Right kidney (tissue), 9 donors: ENCODE measurements at places on chromosomes 6 and 20.

GRCh38 chr6:152117156-152118133 is 310.0 kb downstream of the ESR1 start:
- DNase-seq = no peak

GRCh38 chr6:493840-494239 is 102.3 kb downstream of the IRF4 start:
- no peak for DNase-seq

- DNase-seq = no peak
Measured at GRCh38 chr6:17707371-17707651, 586 bp upstream of the NUP153 start.

- no peak for DNase-seq
Measured at GRCh38 chr6:12608016-12608860, 108.3 kb upstream of the PHACTR1 start.

GRCh38 chr20:289693-290083 is 862 bp downstream of the C20orf96 start:
- no peak for DNase-seq

- no peak for DNase-seq
Measured at GRCh38 chr20:54148947-54149764, 24.6 kb downstream of the CYP24A1 start.

DNA sequence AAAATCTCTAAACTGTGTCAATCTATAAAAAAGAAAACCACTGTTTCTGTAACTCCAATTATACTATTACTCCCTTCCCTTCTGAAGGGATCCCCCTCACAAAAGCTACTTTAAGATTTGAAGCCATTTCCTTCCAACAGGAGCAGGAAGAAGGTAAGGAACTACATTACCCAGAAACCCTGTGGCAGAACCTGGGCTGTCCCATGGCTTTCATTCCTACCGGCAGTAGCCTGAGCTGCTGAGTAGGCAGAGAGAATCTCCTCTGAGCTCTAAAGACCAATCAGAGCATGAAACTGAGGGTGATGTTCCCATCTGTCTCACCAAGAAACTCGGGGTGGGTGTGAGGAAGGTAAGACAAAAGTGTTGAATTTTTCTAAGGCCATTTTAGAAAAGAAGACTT is 108.0 kb upstream of the LRFN2 start:
- no peak for DNase-seq

GRCh38 chr6:158437571-158437970 is 122.3 kb upstream of the TMEM181 start:
- DNase-seq = no peak

- DNase-seq = peak; percentile 20
Measured at GRCh38 chr6:48765352-48765961, 654.5 kb upstream of the PTCHD4 start.

DNA sequence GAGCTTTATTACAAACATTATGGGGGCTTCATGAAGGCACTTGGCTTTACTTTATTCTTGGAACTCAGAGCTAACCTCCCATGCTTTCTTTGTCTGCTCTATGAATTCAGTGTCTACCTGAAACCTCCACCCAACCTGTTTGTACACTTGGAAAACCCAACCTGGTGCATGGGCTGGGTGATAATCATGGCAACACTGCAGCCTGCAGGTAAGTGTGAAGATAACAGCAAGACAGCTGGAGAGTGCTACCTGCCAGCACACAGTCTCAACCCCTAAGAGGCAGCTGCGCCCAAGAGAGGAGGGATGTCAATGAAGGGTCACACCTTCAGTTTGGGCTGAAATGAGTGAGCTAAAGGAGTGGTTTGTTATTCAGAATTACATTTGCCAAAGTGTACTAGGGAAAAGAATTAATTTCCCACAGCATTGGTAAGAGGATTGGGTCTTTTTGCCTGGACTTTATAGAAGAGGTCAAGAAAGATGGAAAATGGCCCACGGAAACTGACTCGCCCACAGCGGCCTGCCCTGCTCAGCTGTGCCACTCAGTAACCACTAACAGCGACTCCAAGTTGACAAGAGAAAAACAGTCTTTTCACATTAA is 24.4 kb downstream of the FOXQ1 start:
- peak; percentile 27 for DNase-seq

DNA sequence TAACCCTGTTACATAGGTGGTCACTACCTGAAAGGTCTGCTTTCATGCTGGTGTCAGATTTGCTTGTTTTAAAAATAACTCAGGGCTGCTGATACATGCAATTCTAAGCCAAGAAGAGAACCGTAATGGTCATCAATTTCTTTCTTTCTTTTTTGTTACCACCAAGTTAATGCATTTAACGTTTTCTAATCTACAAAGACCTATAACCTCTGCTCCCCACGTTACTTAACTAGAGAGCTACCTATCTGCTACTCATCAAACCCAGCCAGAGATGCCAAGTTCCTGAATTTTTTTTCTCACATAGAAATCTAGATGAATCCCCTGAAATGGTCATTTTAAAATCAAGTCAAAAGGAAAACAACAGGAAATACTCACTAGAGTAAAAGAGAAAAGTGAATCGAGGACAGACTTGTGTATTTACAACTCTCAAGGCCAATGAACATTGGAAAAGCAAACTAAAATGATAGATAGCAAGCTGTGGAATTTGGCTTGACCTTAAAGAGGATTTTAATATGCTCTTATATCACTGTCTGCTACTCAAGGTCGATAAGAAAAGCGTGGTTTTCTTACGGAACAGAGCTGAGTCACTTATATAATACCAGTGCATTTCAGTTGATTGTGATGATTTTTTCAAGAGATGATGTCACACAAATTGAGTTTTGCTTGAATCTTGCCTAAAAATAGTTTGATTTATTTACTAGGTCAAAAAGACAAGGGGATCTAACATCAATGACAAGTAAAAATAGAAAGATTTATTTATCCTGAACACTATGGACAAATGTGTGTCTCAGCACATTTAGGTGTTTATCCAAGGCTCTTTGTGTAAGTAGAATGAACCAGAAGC is 67.9 kb downstream of the SGK1 start:
- no peak for DNase-seq

GRCh38 chr20:6746901-6747609 is 20.4 kb upstream of the BMP2 start:
- no peak for DNase-seq

GRCh38 chr6:144285798-144286502 is 815 bp downstream of the UTRN start:
- DNase-seq = peak; percentile 93

DNA sequence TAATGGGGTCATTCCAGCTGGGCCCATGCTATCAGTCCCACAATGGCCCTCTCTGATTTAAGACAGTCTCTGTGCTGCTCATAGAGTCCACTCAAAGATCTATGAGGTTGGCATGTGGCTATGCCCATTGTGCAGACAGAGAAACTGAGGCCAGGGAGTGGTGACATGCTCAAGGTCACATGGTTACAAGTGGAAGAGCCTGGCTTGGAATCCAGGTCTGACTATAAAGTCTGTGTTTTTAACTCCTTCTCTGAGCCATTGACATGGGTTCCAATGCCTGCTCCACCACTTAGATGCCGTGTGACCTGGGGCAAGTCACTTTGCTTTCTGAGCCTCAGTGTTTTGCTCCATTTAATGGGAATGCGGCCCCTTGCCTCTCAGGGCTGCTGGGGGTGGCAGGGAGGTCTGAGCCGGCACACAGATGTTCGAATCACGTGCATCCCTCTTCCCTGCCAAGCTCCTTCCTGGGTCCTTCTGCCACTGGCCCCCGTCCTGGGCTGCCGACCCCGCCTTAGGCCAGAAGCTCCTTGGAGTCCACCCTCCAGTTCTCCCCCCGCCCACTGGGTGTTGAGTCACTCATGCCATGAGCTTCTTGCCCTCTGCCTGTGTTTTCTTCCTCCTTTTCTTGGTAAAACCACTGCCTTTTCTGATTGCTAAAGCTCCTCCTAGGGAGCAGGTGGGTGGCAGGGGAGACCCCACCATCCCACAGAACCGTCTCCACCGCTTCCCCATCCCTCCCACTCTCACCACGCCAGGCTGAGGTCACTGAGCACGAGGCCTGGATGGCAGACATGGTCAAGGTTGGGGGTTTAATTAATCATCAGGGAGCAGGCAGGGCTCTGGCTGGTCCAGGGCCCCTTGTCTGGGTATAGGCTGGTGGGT is 35.7 kb downstream of the CEBPB start:
- no peak for DNase-seq

DNA sequence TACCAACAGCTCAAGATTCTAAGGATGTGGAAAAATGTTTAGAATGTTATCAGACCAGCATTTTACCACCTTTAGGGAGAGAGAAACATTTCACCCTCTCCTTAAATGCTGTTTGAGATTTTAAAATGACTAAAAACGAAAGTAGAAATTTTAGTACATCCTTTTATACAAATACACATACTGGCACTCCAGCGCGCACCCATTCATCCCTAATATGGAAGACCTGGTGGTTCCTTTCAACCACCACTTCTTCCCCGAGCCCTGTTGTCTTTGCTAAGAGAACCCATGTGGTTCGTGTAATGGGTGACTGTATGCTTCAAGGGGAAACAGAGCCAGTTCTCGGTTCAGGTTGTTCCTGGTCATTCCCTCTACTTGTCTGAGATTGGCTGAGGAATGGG is 21.3 kb downstream of the SPATA2 start:
- DNase-seq = no peak

DNA sequence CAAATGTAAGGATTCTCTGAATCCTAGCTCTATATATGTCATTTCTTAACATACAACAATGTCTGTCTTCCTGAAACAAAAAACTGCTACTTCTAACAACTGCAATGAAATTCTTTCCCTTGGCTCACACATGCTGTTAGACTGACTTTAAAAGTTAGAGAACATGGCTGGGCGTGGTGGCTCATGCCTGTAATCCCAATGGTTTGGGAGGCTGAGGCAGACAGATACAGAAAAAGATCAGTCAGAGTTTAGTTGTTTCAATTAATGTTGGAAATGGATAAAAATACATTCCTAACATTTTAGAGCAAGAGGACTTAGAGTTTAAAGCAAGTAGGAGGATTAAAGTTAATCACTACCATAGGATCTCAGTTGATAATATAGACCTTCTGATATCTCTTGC is 28.7 kb upstream of the KIAA1586 start:
- no peak for DNase-seq

DNA sequence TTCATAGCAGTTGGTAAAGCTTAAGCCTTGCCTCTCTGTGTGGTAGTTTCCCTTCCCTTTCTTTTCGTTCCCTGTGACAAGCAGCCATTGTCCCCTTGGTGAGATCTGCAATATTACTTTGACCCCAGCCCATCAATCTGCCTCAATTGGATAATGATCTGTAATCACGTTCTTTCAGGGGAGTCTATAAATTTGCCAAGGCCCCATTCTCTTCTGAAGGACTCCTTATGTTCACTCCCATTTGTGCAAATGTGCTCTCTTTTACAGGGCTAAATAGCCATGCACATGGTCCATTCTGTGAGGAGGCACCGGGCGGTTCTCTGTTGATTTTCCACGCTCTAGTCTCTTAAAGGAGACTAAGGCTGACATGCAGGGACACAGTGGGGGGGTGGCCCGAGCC is 660.4 kb upstream of the SLC35B3 start:
- DNase-seq = no peak

- no peak for DNase-seq
Measured at GRCh38 chr6:163616452-163616851, 201.9 kb downstream of the QKI start.

DNA sequence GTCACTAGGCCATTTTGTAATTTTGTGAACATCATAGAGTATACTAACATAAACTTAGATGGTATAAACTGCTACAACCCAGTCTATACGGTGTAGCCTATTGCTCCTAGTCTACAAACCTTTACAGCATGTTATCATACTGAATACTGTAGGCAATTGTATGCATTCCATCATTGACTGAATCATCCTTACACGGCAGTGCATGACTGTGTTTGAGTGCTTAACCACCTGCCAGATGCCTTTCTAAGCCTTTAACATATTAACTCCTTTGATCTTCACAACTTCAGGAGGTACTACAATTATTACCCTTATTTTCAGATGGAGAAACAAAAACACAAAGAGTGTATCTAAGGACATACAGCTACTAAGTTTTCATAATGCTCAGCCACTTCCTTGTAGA is 14.0 kb downstream of the DPPA5 start:
- no peak for DNase-seq

DNA sequence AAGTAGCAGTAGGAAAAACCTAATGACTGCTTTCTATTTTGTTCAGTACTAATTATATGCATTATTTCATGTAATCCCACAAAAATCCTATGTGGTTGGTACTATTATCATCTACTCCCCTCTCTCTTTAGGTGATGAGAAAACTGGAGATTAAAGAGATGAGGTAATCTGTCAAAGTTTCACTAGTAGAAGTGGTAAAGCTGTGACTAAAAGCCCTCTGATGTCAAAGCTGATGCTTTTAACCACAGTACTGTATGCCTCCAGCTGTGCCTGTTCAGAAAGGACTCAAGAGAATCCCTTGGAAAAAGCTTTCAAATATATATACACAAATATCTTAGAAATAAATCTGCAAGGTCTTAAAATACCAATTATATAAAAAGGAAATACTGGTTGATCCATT is 38.0 kb downstream of the PHIP start:
- no peak for DNase-seq

- DNase-seq = no peak
Measured at GRCh38 chr20:6115221-6115895, 7.5 kb downstream of the FERMT1 start.

- no peak for DNase-seq
Measured at GRCh38 chr20:41232973-41233926, 84.3 kb downstream of the ZHX3 start.

DNA sequence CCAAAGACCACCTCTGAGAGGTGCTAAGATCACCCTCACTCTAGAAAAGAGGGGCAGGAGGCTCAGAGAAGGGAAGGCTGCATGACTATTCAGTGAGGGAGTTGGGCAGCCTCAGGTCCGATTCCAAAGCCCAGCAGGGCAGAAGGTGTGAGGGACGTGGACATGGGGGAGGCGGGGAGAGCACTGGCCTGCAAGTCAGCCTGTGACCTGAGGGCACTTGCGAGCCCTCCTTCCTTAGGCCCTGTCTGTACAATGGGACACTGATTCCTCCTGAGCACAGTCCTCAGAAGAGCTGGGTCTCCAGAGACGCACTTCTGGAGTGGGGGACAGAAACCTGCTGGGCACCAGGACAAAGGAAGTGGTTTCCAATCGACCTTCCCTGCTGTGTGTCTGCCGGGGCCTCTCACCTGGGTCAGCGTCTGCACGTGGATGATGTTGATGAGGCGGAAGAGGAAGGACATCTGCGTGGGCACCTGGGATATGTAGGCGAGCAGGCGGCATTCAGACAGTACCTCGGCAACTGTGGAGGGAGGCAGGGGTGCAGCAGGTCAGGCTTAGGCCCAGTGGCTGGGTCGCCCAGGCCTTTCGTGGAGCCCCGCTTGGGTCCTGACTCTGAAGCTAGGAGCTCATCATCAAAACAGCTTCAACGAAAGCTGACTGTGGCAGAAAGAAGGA is 48.5 kb downstream of the MYH7B start:
- no peak for DNase-seq

- no peak for DNase-seq
Measured at GRCh38 chr6:98992535-98992934, 44.8 kb upstream of the FBXL4 start.

- no peak for DNase-seq
Measured at GRCh38 chr6:166221040-166221439, 53.4 kb upstream of the TBXT start.

GRCh38 chr6:80956898-80957297 is 795.6 kb downstream of the TENT5A start:
- no peak for DNase-seq
